ENCODE measurements at places on chromosomes 4 and X. TPM values are rescaled to one million over a fixed set of nuclear protein-coding genes. Genes with fewer than 3 reads are reported as not detected.
A peak's percentile ranks its signal among the peaks of the same experiment; 100 is the strongest.

ATP1B4 gene
- total RNA-seq, result not detected

NRK gene
- 0.08 TPM for total RNA-seq

DNA sequence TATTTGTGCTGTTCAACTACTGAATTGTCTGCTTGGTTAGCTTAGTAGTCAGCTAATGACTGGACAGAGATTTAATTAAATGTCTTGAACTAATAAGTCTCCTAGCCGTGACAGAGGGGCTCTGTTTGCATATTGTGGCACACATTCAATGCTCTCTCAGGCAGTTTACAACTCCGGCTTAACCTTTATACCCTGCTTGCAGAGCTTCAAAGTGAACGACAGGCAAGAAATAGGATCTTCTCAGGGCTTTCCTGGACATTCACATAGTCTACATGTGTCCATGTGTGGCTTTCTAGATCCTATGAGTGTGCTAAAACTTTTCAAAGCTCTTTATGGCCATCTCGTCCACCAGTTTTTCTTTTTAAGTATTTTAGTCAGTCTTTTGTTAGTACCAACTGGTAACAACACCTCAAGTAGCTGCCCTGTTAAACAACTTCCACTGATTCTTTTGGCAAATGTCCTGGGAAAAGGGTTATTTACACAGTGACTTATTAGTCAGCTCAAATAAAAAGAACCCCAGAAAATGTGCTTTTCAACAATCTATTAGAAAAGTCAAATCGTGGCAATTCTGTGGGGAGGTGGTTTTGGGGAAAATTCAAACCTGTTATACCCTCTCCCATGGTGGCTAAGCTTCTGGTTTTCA lies 28.6 kb downstream of the OR13H1 start:
- no peak overlapping the region for H3K4me3 ChIP-seq
- DNase-seq, result no peak
- H3K36me3 ChIP-seq, result no peaks in the 10 kb centered on the region
- H3K4me1 ChIP-seq, result no peaks in the 10 kb centered on the region
- no peak overlapping the region for H3K27ac ChIP-seq

LONRF3 gene
- 0.16 TPM for total RNA-seq

ADGRG4 gene
- total RNA-seq, result not detected

ZCCHC18 gene
- 1.7 TPM for total RNA-seq

DNA sequence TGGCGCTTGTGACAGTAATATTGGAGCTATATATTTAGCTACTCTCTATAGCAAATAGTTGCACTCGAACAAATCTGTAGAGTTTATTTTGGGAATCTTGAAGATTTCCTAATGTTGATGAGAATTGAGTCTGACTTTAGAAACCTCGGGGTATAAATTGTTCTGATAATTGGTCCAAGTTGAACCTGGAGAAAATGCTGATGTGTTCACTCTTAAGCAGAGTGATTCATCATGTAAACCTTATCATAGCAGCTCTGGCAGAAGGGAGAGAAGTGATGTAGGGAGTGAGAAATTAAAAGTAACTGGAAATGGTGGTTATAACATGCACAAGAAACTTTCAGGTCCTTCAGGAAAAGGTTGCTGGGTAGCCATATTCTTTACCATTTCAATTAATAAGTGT lies 16.4 kb upstream of the SLC4A4 start:
- no peaks in the 10 kb centered on the region for H3K27me3 ChIP-seq
- DNase-seq, result no peak
- H3K27ac ChIP-seq, result no peak overlapping the region

QDPR gene
- 17.5 TPM for total RNA-seq

- no peaks in the 10 kb centered on the region for H3K27me3 ChIP-seq
- peak within 1 kb of the TSS; percentile 65 for H3K27ac ChIP-seq
- DNase-seq, result no peak
- H3K4me3 ChIP-seq, result peak within 1 kb of the TSS; percentile 72
These were observed at the start of gene G6PD for GRCh38 chrX:154546354-154547244. Gene G6PD (minus strand): TSS chrX:154546846. CDS start chrX:154546155, 691 bp downstream.

GAB3 gene
- 2.0 TPM for total RNA-seq

- no peak overlapping the region for H3K27ac ChIP-seq
- no peaks in the 10 kb centered on the region for H3K4me1 ChIP-seq
- no peaks in the 10 kb centered on the region for H3K36me3 ChIP-seq
- no peak overlapping the region for H3K4me3 ChIP-seq
- no peak for DNase-seq
These were observed 40.1 kb downstream of the EVC start for GRCh38 chr4:5750946-5751665.

AMOT gene
- 12.5 TPM for total RNA-seq

TRIM75 gene
- total RNA-seq, result not detected

DNA sequence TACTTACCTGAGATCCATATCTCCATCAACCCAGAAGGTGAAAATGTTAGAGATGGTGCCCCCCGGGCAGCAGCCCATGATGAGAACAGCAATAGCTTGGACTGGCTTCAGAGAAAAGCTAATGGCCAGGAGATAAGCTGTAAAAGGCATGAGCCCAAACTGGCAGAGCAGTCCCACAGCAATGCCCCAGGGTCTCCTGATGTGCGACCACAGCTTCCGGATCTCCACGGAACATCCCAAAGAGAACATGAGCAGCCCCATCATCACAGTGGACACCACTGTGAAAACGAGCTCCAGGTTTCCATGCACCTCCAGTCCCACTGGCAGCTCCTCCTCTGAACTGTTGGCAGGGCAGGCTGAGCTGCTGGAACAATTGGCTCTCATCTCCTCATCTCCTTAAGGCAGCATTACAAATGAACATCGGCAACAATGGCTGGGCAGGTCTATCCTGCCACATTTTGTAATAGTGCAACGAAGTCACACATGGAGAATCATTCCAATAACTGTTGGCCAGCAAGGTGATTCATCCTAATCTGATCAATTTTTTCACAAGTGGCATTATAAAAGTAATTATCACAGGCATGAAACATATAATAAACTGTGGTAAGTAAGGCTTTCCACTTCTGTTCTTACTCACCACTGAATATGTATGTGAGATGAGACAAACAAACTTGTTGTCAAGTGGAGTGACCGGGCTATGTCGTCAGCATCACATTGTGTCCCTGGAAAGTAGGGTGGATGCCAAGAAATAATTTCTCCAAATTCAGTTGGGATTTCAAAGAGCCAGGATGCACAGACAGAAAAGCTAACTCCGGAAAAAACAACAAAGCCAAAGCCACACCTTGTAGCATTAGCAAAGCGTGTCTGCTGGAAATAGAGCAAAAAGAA lies at the start of gene SLC10A6:
SLC10A6 (minus strand) TSS at position 653 of the 888 bp plus-strand sequence; CDS start at position 384, 269 bp downstream.
- H3K27me3 ChIP-seq, result no peaks in the 10 kb centered on the region
- no peak for DNase-seq
- no peak within 1 kb of the TSS for H3K27ac ChIP-seq
- no peak within 1 kb of the TSS for H3K4me3 ChIP-seq
- no peaks in the 10 kb centered on the region for H3K4me1 ChIP-seq

- no peak for DNase-seq
- H3K4me3 ChIP-seq, result no peak overlapping the region
- no peak overlapping the region for H3K27ac ChIP-seq
- H3K4me1 ChIP-seq, result no peaks in the 10 kb centered on the region
These were observed 74.1 kb downstream of the FBXO8 start for GRCh38 chr4:174209341-174209740.

SPRY1 gene
- total RNA-seq, result 0.56 TPM

- no peak overlapping the region for H3K27ac ChIP-seq
- H3K4me1 ChIP-seq, result no peaks in the 10 kb centered on the region
- H3K36me3 ChIP-seq, result no peaks in the 10 kb centered on the region
- no peak overlapping the region for H3K4me3 ChIP-seq
- no peak for DNase-seq
- H3K27me3 ChIP-seq, result no peaks in the 10 kb centered on the region
These were observed 156.0 kb upstream of the FRG1 start for GRCh38 chr4:189784651-189785050.

REELD1 gene
- 0.62 TPM for total RNA-seq

DNA sequence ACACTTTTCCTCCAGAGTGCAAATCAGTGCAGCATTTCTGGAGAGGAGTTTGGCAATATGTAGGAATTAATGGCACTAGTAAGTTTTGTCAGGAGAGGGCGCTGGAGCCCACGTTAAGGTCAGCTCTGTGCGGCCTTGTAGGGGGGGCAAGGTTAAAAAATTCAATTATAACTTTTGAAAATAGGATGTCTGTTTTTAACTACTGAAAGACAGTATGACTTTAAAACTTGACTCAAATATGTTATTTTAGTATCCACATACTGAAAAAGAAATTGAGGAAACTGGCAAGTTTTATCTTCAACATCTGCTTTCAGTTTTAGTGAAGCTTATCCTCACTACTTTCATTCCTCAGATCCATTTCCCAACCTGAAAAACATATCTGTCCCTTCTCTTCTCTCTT lies 30.9 kb upstream of the HSD17B13 start:
- peak; percentile 13 for DNase-seq
- no peak overlapping the region for H3K27ac ChIP-seq
- H3K27me3 ChIP-seq, result no peaks in the 10 kb centered on the region
- no peak overlapping the region for H3K4me3 ChIP-seq
- H3K4me1 ChIP-seq, result peaks cover 9% of the 10 kb centered on the region

- no peaks in the 10 kb centered on the region for H3K36me3 ChIP-seq
- DNase-seq, result no peak
- H3K27ac ChIP-seq, result no peak overlapping the region
- H3K27me3 ChIP-seq, result no peaks in the 10 kb centered on the region
- no peaks in the 10 kb centered on the region for H3K4me1 ChIP-seq
These were observed 78.7 kb downstream of the CAPN6 start for GRCh38 chrX:111191598-111191997.

COL4A5 gene
- total RNA-seq, result 0.51 TPM

- H3K27ac ChIP-seq, result no peak overlapping the region
- no peak overlapping the region for H3K4me3 ChIP-seq
- H3K27me3 ChIP-seq, result no peaks in the 10 kb centered on the region
These were observed 213.8 kb upstream of the PACRGL start for GRCh38 chr4:20486433-20486832.

DNA sequence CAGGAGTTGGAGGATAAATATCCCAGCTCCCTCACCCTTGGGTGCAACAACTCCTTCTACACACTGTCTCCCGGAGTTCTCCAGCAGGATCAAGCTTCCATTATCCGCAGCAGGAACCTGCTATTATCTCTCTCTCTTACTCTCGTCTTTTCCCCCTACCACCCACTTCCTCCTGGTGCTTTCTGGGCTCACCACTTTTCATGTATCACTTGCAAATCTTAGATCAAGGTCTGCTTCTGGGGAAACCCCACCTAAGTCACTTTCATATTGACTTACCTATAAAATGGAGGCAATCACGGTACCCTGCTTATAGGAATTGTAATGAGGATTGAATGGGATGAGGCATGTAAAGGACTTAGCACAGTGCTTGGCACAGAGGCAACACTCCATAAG lies 589.5 kb downstream of the BCOR start:
- H3K4me3 ChIP-seq, result no peak overlapping the region
- no peaks in the 10 kb centered on the region for H3K4me1 ChIP-seq
- no peaks in the 10 kb centered on the region for H3K36me3 ChIP-seq
- no peak overlapping the region for H3K27ac ChIP-seq
- H3K27me3 ChIP-seq, result no peaks in the 10 kb centered on the region
- DNase-seq, result no peak

DNA sequence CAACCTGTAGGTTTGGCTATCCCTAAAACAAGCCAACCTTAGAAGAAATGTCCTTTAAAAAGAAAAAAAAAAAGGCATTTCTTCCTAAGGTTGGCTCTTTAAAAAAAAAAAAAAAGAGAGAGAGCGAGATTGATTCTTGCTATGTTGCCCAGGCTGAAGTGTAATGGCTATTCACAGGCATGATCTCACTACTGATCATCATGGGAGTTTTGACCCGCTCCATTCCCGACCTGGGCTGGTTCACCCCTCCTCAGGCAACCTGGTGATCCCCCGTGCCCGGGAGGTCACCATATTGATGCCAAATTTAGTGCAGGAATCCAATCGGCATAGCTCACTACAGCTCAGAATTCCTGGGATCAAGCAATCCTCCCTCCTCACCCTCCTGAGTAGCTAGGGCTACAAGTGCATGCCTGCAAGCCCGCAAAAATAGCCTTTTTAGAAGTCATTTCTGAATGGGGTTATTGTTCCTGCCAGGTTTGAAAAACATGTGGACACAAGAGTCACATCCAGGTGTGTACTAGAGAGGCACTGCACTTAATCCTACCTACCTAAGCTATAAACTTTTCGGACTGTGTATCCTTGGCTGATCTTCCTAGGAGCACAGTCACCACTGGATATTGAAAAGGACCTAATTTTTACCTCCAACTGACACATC lies 61.4 kb upstream of the ZCCHC13 start:
- H3K27me3 ChIP-seq, result no peaks in the 10 kb centered on the region
- no peak overlapping the region for H3K4me3 ChIP-seq
- H3K4me1 ChIP-seq, result no peaks in the 10 kb centered on the region
- DNase-seq, result no peak

ATP8A1 gene
- total RNA-seq, result 50.4 TPM

DNA sequence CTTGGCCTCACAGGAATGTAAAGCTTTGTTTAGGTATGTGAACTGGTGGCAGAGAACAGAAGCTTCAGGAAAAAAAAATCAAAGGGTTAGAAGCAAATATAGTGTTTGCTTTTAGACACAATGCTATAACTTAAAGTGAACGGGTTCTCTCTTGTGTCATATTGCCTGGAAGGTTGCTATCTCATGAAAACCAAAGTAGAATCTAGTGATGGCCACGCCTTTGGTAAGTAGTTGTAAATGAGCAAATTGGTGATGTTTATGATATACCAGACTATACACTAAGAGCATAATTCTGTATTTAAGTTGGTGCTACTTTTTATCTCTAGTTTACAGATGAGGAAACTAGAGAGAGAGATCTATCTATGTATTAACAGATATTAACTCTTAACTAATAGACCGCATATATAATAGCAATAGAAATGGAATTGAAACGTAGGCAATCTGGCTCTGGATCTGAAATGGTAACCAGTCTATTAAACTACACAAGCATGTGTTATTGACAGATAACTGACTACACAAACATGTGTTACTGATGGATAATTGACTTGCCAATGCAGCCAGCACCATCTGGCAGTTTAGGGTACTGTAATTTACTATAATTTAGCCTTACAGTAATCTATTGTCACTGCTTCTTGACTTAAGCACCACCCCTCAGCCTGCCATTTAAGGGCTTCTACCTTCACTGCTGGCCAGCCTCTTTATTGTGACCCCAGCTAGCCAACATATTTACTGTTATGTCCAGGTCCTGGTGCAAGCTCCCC lies 40.8 kb downstream of the HCCS start:
- DNase-seq, result no peak
- H3K27ac ChIP-seq, result no peak overlapping the region
- no peak overlapping the region for H3K4me3 ChIP-seq
- H3K4me1 ChIP-seq, result no peaks in the 10 kb centered on the region

All from GM12878 (cell line).